Astrocyte of the spinal cord (primary cell): ENCODE measurements at places on chromosomes 16 and 17.

GRCh38 chr17:80024206-80024972 is 11.3 kb downstream of the TBC1D16 start:
- DNase-seq, result no peak

DNA sequence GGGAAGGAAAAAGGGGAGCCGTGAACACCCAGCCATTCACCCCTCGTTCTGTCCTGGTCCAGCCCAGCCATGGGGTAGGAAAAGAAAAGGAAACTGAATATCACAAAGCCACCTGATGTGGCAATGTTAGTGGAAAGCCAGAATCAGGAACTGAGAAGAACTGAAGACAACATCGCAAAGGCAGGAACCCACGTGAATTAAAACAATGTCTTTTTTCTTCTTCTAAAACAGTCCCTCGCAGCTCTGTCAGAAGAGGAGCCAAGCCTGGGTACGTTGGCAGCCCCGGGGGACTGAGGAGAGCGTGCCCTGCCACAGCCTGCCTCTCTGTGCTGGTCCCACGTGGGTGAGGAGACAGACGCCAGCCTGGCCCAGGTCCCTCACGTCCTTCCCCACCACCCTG is 55.0 kb downstream of the ZNF423 start:
- no peak for DNase-seq

DNA sequence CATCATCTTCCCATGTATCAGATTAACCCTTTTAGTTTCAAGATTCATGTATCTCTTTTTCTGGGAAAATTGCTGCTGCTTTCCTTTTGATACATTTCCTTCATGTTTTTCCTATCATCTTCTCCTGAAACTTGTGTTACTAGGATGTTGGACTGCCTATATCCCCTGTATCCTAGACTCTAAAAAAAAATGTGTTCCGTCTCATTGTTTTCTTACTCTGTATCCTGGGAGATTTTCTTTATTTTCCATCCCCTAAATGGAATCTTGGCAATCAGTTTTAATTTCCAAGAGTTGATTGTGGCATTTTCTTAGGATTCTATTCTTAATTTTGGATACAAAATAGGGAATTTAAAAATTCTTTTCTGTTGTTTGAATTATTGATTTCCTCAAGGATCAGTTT is 36.8 kb downstream of the MAP2K4 start:
- no peak for DNase-seq

DNA sequence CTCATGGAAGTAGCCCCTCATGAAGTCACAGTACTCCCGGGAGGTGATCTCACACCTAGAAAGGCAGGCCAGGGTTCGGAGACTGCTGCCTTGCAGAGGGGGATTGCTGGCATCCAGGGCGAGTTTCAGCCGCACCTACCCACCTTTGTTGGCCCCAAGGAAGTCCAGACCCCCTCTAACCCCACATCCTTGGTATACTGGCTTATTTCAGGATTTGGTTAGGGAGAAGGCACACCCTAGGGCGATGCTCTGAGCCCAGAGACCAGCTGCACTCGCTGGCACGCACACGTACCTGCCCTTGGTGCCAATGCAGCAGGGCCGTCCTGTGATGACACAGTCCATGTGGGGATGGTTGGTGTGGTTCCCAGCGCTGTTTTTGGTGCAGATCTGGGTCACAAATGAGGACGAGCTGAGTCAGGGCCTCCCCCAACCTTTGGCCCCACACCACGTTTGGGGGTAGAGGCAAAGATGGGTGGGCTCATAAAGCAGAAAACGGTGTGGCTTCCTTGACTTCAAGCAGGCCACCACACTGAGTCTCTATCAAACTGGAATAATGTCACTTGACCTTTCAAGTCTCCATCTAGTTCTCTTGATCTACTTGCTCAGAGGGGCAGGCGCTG is 5.9 kb downstream of the SNRNP25 start:
- DNase-seq, result no peak

GRCh38 chr16:27514806-27515205 is 34.9 kb downstream of the GTF3C1 start:
- no peak for DNase-seq

- DNase-seq, result no peak
Measured at GRCh38 chr17:21373036-21373435, 3.1 kb upstream of the KCNJ12 start.

GRCh38 chr17:13931800-13932460 is 137.4 kb upstream of the COX10 start:
- peak; percentile 49 for DNase-seq

- no peak for DNase-seq
Measured at GRCh38 chr16:82183004-82183397, 13.0 kb upstream of the MPHOSPH6 start.

- DNase-seq, result no peak
Measured at GRCh38 chr16:23512168-23512695, 1.9 kb upstream of the GGA2 start.
